ENCODE measurements at places on chromosomes 7 and 10.

DNA sequence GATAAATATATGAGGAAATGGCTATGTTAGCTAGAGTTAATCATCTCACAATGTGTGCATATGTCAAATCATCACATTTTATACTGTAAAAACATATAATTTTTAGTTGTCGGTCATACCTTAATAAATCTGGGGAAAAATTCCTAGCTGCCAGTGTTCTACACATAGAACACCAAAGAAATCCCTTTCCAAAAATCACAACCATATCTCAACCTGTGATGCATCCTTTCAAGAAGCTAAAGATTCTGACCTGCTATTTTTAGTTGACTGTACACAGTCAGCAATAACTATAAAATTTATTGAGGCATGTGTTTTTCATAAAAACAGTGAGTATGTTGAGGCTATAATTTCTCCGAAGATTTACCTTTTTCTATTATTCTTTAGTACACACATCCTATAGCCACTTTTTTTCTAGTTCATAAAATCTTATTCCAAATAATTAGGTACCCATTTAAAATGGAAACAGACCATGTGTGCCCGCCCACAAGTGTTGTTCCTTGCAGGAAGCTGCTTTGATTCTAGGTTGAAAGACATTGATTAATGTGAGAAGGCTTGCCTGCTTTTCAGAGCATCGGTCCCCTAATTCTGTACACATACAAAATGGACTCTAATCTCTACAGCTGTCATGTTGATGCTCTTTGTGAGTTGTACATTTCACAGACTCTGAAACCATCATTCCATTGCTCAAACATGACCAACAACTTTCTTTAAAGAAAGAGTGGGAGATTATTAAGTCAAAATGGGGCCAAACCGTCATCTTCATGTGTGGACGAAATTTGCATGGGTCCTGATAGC is 117.5 kb upstream of the LRRN3 start:
- no peak for DNase-seq

- no peak for DNase-seq
Measured at GRCh38 chr10:23413629-23414089, 25.2 kb upstream of the OTUD1 start.

- no peak for DNase-seq
Measured at GRCh38 chr7:69919426-69920111, 321.3 kb downstream of the AUTS2 start.

DNA sequence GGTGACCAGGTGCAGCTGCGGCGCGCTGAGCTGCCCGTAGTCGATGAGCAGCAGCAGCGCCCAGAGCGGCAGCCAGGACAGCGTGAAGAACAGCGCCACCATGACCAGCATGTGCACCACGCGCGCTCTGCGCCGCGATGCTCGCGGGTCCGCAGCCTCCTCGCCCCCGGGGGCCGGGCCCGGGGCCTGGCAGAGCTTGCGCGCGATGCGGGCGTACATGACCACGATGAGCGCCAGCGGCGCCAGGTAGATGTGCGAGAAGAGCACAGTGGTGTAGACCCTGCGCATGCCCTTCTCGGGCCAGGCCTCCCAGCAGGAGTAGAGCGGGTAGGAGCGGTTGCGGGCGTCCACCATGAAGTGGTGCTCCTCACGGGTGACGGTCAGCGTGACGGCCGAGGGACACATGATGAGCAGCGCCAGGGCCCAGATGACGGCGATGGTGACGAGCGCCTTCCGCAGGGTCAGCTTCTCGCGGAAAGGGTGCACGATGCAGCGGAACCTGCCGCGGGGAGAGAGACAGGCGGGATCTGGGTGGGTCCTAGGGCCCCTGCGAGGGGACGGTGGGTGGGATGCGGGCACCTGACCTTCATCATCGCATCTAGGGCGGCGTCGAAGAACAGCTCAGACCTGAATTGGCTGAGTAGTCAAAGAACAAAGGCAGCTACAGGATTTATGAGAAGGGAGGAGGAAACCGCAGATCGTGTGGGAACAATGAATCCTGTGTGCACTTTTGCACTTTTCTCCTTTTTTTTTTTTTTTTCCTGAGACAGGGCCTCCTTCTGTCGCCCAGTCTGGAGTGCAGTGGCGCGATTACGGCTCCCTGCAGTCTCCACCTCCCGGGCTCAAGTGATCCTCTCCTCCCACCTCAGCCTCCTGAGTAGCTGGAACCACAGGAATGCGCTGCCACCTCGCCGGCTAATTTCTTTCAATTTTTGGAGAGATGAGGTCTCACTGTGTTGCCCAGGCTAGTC is 22.4 kb upstream of the PPA1 start:
- DNase-seq: no peak

DNA sequence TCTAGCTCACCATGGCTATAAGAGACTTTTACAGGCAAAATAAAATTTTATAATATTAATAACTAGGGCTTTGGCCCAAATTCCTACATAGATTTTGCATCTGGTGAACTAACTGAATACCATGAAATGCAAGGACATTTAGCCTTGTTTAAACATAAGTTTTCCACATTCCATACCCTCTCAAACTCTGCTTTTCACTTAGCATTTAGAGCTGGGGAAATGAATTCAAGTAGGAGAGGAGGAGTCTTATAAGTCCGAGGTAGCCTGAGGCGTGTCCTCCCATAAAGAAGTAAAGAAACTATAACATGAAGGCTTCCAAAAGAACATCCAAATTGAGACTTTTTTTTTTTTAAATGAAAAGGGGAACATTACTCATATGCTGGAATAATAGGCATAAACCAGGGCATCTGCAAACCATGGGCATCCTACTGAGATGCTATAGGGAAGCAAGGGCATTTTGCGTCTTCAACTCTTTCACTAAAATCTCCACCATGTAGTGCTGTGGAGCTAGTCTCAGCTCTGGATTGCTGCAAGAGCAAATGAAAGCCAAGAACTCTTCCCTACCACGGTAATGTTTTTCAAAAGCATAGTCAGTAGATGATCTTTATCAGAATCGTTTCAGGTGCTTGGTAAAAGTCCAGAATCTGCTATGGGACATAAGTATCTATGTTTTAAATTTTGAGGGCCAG is 79.1 kb downstream of the PALS2 start:
- no peak for DNase-seq

- DNase-seq: no peak
Measured at GRCh38 chr10:93219347-93219746, 145.7 kb downstream of the CYP26A1 start.

- no peak for DNase-seq
Measured at GRCh38 chr7:43208242-43208641, 95.8 kb downstream of the HECW1 start.

GRCh38 chr7:27611059-27611458 is 51.6 kb downstream of the HIBADH start:
- DNase-seq: no peak

DNA sequence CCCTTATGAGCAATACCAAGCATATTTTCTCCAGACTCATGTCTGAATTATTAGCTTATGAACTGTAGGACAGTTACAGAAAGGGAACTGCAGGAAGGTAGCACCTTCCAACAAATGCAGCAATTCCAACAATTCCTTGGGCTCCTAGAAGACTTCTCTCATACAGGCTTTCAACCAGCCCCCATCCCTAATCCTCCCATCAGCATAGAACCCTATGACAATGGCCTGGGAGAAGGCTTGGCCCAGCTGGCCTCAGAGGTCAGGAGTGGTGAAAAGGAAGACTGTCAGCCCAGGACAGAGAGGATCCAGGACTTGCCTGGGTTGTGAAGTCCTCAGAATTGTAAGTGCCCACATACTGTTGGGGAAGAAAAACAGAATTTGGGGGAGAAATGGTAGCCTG is 5.9 kb downstream of the VPS41 start:
- DNase-seq: no peak

DNA sequence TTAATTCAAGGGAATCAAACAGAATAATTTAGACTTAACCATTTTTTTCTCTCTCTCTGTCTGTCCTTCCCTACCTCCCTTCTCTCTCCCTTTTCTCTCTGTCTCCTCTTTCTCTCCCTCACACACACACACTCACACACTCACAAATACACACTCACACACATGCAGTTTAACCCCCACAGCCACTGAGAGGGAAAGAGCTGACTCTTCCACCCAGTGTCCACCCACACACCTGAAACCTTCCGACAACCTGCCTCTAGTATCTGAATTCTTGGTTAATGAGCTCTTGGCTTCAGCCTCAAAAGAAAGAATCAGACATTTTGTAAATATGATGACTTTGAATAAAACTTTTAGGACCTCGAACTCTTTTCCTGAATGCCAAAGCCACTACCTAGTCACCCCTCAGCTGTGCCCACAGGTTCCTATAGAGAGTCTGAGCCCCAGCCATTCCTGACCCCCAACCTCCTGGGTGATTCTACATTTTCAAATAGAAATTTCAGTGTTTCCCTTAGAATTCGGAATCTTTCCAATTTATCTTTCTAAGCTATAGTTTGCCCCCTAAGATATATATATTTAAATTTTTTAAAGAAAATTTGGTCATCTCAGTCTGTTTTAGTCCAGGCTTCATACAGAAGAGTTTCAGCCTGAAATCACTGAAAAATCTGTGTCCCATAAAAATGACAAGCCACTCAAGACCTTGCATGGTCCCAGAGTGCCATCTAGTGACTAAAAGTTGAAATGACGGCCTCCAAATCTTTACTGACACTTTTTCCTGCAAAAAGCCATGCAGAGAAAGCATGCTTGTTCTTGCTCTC is 202.8 kb downstream of the IPMK start:
- DNase-seq: peak; percentile 39

DNA sequence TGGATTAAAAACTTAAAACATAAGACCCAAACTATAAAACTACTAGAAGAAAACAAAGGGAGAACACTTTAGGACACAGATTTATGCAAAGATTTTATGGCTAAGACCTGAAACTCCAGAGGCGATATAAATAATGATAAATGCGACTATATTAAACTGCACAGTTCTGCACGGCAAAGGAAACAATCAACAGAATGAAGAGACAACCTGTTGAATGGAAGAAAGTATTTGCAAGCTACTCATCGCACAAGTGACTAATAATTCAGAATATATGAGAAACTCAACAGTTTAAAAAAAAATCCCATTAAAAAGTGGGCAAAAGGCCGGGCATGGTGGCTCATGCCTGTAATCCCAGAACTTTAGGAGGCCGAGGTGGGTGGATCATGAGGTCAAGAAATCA is 73.6 kb downstream of the JMJD1C start:
- DNase-seq: no peak

GRCh38 chr10:33022090-33022489 is 64.1 kb upstream of the ITGB1 start:
- DNase-seq: no peak

DNA sequence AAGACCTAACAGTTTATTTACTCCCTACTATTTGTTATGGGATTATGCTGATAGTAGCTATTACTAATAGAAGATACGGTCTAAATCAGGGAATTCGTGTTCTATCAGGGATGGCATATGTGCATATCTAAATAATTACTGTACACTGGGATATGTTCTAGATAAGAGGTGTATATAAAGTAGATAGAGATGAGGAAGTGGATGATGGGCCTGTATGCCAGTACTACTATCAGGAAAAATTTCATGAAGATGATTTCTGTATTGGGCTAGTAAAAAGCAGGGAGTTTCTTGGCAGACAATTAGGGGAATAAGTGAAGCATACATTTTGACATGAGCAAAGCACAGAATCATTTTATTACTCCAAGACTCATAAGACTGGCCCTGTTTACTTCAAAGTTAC is 26.2 kb downstream of the PTPN12 start:
- DNase-seq: no peak

DNA sequence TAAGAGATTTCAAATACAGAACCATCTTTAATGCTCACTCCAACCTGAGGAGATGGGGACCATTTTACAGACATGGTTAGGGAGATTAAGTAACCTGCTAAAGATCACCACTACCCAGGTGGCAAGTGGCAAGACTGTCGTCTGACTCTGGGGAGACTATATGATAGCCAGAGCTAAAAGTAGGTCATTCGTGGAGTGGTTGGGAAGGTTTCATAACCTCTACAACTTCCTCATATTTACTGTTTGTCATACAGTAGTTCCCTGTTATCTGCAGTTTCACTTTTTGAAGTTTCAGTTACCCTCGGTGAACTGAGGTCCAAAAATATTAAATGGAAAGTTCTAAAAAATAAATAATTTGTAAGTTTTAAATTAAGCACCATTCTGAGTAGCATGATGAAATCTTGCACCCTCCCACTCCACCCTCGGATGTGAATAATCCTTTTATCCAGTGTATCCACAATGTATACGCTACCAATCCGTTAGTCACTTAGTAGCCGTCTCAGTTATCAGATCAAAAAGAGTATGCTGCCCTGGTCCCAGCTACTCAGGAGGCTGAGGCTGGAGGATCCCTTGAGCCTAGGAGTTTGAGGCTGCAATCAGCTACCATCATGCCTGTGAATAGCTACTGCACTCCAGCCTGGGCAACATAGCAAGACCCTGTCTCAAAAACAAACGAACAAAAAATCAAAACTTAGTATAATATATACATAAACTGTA is 14.9 kb upstream of the LGI1 start:
- no peak for DNase-seq

- no peak for DNase-seq
Measured at GRCh38 chr7:85055196-85055595, 131.7 kb downstream of the SEMA3D start.

- DNase-seq: no peak
Measured at GRCh38 chr7:29510028-29510427, 53.6 kb upstream of the PRR15 start.

- no peak for DNase-seq
Measured at GRCh38 chr7:20365486-20365885, 34.8 kb downstream of the ITGB8 start.

DNA sequence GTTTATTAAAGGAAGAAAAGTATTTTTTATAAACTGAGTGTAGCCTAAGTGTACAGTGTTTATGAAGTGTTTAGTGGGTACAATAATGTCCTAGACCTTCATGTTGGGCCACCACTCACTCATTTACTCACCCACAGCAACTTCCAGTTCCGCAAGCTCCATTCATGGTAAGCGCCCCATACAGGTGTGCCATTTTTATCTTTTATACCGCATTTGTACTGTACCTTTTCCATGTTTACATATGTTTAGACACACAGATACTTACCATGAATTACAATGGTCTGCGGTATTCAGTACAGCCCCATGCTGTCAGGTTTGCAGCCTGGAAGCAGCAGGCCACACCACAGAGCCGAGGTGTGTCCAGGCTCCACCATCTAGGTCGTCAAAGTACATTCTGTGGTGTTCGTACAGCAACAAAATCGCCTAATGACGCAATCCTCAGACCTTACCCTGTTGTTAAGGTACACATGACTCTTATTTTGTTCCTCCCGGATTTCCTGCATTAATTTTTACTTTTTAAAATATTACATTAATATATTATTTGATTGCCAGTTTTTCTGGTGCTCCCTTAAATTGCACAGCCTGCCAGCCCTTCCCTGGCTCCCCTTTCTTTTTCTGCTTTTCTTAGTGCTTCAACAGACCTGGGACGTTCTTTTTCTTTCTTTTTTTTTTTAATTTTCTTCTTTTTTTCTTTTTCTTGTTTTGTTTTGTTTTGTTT is 881 bp upstream of the SSBP1 start:
- DNase-seq: peak; percentile 33

DNA sequence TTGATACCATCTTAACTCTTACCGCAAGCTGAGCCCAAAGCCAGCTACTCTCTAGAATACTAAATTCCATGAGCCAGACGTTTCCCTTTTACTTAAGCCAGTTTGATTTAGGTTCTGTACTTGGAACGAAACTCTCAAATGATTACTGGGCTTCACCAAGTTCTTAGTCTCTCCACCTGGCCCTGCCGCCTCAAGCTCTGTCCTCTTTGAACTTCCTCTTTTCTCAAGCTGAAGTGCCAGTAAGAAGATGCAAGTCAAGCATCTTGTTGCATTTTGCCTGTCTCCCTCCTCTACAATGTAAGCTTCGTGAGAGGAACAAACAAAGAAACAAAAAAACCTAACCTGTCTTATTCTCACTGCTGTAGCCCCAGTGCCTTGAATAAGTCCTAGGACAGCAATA is 358.2 kb upstream of the NPVF start:
- no peak for DNase-seq

All from stimulated activated CD8-positive, alpha-beta memory T cell treated with anti-CD3 and anti-CD28 coated beads, Interleukin-4, amount 100 ng/mL, for 48 hours (primary cell).